ENCODE measurements at places on chromosomes 4 and X. TPM values are rescaled to one million over a fixed set of nuclear protein-coding genes. Genes with fewer than 3 reads are reported as not detected.

The ABLIM2 gene
- 0.80 TPM for total RNA-seq

The SSX1 gene
- not detected for total RNA-seq

The TMPRSS11B gene
- not detected for total RNA-seq

The SYP gene
- 0.13 TPM for total RNA-seq
